Renal pelvis (tissue), 12 donors: ENCODE measurements at places on chromosomes 1 and 21. TPM values are rescaled to one million over a fixed set of nuclear protein-coding genes. Genes with fewer than 3 reads are reported as not detected.

DNA sequence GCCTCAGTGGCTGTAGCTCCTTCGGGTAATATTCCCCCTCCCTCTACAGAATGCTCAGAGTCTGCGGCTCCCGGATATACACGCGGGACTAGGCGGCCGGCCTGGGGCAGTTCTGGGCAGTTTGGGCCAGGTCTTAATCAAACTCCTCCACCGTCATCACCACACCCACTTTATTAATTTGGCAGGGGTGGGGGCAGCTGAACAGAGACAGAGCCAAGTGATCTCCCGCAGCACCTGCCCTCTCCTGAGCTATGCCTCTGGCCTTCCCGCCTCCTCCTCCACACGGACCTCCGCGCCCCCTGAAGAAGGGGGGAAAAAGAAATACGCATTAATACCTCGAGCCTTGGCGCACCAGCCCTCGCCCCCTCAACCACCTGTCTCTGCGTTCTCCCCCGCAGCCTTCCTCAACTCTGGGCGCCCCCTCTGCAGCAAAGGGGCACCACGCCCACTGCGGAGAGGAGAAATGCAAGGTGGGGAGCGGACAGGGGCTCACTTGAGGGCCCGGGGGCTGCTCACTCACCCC is 42.6 kb downstream of the CD34 start:
- no peak for DNase-seq

GRCh38 chr21:43634618-43635017 is 24.7 kb downstream of the HSF2BP start:
- DNase-seq = no peak

DNA sequence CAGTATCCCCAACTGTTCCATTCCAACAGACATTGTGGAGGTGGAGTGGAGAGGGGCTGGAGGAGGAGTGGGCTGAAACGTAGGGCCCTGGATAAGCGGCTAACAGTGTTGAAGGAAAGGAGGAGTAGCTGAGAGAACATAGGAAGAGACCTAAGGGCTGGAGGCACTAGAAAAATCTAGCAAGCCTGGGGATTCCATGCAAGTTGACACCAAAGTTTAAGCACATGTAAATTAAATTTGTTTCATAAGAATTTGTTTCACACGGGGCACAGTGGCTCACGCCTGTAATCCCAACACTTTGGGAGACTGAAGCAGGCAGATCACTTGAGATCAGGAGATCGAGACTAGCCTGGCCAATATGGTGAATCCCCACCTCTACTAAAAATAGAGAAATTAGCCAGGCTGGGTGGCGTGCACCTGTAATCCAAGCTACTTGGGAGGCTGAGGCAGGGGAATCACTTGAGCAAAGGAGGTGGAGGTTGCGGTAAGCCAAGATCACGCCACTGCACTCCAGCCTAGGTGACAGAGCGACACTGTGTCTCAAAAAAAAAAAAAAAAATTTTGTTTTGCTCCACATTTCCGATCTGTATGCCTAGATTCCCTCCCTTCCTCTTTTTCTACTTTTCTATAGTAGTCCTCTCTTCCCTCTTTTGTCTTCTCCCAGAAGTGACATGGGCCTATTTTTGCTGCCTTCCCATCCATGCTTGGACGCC is 530 bp upstream of the CD244 start:
- no peak for DNase-seq

GRCh38 chr1:184162281-184162680 is 110.8 kb downstream of the TSEN15 start:
- no peak for DNase-seq

DNA sequence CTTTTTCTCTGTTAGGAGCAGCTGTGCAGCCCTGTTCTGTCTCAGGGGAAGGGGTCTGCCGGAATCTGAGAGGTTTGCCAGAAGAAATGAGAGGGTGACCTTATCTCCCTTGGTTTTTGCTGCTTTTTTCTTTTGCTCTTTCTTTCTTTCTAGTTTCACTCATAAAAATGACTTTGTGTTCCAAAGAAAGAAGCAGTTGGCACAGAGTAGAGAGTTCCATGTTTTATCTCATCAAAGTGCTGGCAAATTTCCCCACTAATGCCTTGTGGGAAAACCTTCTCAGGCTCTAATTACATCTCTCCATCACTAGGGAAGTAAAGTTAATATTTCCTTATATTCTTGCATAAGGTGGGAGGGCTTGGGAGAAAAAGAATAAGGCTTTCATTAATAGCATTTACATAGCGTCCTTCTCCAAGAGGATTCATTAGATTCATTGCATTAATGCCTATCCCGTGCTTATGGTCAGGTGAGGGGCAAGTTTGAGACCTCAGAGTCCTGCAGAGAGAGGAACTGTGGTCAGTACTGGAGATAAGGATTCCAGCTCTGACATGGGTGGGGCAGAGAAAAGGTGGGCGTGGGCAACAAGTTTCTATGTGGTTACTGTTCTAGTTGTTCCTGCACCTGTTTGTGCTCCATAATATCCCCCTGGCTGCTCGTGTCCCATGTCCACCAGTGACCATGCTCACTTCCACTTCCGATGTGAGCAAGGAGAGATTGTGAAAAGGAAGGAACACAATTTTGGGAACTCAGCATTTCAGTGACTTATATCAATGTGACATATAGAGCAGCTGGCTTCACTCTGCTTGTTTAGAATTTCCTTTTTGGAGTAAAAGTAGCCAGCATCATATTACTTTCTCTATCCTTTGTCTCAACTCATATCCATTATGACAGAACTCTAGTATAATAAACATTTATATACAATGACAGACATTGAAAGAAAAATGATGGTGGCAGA is 79.5 kb downstream of the DISC1 start:
- peak; percentile 38 for DNase-seq

DNA sequence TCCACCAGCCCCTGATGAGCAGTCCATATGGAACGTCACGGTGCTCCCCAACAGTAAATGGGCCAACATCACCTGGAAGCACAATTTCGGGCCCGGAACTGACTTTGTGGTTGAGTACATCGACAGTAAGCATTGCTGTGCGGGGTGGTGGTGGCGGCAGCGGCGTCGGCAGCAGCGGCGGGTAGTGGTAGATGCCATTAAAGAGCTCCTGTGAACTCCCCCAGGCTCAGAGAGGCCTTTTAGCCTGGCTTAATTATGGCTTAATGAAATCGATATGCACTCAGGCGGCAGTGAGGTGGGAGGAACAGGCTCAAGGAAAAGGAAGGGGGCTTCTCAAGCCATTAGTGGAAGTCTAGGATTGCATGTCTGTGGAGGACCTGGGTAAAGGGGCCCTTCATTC is 41.9 kb upstream of the CNTN2 start:
- peak; percentile 58 for DNase-seq

DNA sequence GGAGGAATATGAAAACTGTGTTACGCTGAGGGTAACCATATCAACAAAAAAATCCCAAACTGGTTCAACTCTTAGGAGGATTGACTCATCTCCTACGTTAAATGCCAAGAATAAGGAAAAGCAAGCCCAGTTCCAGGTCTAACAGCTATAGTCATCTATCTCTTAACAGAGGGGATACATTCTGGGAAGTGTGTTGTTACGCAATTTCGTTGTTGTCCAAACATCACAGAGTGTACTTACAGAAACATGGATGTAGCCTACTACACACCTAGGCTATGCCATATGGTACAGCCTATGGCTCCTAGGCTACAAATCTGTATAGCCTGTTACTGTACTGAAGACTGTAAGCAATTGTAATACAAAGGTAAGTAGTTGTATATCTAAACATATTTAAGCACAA is 23.2 kb upstream of the LRRC52 start:
- DNase-seq = no peak

GRCh38 chr21:44858291-44858690 is 15.2 kb downstream of the PTTG1IP start:
- DNase-seq = no peak

GRCh38 chr1:226579781-226580323 is 31.3 kb downstream of the STUM start:
- DNase-seq = no peak

DNA sequence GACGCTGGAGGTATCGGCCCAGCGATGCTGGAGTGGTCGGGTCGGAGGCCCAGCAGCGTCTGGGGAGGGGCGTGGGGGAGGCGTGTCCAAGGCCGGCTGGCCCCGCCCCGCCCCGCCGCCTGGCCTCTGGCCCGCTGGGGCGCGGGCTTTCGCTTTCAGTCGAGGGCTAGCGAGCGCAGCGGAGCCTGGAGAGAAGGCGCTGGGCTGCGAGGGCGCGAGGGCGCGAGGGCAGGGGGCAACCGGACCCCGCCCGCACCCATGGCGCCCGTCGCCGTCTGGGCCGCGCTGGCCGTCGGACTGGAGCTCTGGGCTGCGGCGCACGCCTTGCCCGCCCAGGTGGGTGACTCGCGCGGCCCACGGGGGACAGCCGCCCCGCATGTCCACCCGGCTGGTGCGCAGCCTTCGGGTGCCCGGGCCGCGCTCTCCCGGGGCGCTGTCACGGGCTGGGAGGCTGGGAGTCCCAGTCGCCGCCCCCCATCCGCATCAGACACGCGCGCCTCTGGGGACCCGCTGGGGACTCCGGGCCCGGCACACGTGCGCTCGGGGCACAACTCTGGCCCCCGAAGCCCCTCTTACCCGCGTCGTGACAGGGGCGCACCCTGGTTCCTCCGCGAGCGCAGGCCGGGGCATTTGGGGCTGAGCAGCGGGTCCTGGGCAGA is at the start of gene TNFRSF1B:
Gene TNFRSF1B, plus strand, starts transcription at position 158 of the 659 bp plus-strand sequence. Its CDS starts 101 bp downstream, at position 259.
- no peak for DNase-seq

DNA sequence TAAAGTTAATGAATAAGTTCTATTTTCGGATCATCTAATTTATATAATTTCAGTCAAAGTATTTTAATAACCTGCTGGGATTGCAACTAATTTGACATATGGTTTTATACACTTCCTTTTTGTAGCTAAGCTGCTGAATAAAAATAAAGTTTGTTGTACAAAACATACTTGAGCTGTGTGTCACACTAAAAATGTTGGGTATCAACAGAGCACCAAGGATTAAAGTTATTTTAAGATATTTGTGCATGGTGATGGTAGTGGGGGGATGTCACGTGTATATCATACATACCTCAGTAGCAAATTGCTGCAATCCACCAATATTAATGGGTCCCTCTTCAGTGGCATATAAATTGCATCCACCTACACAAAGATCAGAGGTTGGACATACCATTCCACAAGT is 199.6 kb downstream of the DPYD start:
- DNase-seq = no peak

- no peak for DNase-seq
Measured at GRCh38 chr1:48767975-48768510, 8.6 kb downstream of the BEND5 start.

DNA sequence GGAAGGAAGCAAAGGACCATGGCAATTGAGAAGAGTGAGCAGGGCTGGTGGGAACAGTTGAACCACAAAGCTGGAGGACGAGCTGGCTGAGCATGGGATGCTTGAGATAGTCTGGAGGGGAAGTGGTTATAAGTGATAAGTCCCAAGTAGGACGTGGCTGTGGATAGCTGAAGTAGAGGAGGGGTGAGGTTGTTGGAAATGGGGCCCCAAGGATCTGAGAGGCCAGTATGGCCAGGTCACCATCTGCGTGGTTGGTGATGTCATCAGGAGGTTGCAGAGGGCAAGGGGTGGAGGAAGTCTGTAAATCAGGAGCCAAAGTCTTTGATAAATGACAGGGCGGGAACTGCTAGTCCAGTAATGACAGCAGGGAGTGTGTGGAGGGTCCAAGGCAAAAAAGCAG is 11.0 kb upstream of the REN start:
- no peak for DNase-seq

DNA sequence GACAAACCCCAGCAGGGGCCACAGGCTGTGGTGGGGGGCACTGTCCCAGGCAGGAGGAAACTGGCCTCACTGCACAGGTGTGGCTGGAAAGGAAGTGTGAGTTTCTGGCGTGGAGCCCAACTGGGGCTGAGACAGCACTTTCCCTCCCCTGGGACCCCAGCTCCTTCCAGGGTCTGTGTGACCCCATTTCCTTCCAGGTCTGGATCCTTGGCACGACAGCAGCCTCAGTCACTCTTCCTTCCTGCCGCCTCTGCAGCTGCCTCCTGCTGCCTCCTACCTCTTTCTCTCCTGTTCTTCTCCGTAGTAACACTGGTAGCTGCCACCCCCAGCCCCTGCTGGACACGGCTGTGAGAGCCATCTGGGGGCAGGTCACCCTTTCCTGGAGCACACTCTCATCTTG is 88.0 kb downstream of the SIK1 start:
- DNase-seq = no peak

DNA sequence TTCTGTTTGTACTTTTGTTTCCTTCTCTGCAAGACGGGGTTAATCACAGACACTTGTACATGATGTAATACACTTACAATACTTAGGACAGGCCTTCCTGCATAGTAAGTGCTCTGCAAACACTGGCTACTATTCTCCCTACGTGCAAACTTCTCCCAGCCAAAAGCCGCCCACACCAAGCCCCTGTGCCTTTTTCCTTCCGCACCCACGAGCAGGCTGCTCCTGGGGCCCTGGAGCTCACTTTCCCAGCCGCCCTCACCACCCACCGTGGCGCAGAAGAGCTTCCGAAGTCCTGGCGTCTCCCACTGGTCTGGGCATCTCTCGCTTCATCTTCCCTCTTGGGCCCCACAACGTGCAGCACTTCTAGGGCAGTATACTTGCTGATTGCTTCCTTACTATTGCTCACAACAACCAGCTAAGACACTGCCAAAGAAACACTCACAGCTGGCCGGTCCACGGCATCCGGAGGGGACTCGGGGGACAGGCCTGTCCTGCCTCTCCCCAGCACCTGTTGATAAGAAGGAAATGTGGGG is 22.5 kb upstream of the GPR157 start:
- DNase-seq = no peak

The S100B gene
- 5.5 TPM for polyA plus RNA-seq

The ANXA9 gene
- polyA plus RNA-seq = 23.1 TPM
